Posterior cingulate gyrus (tissue), 11 donors: ENCODE measurements at places on chromosomes 4 and X.

- DNase-seq: no peak
These were observed 79.2 kb upstream of the CLCN4 start for GRCh38 chrX:10077425-10078188.

DNA sequence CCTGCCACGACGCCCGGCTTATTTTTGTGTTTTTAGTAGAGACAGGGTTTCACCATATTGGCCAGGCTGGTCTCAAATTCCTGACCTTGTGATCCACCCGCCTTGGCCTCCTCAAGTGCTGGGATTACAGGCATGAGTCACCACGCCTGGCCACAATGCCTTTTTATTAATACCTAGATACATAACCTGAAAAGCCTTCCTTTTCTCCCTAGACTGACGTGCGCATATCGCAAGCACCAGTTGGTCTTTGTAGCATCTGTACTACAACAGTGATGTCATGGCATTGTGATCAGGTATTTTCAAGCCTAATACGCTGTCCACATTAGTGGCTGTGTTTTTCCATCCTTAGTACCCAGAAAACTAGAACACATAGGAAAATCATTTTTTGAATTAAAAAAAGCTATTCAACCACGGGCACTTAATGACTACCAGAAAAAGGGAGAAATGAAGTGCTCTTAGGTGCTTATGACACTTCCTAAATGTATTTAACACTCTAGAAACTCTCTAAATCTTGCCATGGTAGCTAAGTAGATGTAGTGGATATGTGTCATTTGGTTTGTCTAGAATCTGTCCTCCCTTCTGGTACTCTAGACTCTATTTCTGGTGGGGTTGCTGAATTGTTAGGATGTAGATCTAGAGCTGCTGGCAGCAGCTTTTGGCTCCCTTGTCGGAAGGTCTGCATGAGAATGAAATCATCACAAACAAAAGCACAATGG, 707.8 kb downstream of the STIM2 start:
- DNase-seq: no peak

- no peak for DNase-seq
These were observed 108.9 kb upstream of the ZCCHC13 start for GRCh38 chrX:74195120-74195519.

DNA sequence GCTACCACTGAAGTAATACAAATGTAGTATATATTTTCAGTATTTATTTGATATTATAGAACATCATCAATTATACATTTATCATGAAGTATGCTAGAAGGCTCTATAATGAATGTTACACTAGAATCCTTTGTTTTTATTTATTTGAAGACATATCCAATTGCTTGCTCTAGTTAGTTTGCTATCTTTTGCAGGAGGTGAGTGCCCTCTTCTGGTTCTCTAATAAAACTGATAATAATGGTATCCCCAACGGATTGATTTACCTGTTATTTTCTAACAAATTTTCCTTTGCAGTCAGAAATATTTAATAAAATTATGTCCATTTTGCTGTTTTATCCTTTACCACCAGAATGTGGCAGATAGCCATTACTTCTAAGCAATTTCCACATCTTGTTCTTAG, 274.3 kb upstream of the TACR3 start:
- DNase-seq: no peak

DNA sequence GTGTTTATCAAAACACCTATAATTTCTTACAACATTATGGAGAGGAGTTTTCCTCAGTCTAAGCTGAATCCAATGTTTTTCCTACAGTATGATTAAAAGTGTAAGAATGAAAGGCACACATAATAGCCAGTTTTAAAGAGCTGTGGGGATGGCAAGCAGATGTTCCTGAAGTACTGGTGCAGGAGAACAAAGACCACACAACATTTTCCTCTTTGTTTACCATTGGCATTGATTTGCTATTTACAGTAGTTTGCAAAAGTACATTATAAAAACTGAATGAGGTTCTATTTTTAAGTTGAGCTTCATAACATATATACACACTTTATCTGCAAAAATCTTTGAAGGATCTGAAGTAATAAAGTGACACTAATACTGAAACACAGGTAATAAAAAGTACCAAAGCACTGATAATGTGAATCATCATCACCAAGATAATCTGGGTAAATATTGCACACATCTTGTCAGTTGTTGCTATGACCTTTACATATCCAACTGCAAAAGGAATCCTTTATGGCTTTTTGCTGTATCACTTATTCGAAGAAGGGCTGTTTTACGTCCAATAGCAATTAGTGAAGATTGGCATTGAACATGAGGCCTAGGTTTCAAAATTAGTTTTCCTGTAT, 22.5 kb downstream of the TCEAL1 start:
- no peak for DNase-seq
